ENCODE measurements at places on chromosomes 7 and 10. TPM values are rescaled to one million over a fixed set of nuclear protein-coding genes. Genes with fewer than 3 reads are reported as not detected.

- H3K27ac ChIP-seq = no peak overlapping the region
- no peaks in the 10 kb centered on the region for H3K27me3 ChIP-seq
- 0 out of 2 replicates have a peak, but pooled peaks cover under 1% of the 10 kb centered on the region for H3K4me1 ChIP-seq
- no peak overlapping the region for H3K4me3 ChIP-seq
- no peaks in the 10 kb centered on the region for H3K36me3 ChIP-seq
Observed at GRCh38 chr10:79393924-79394610, 46.8 kb downstream of the PPIF start.

DNA sequence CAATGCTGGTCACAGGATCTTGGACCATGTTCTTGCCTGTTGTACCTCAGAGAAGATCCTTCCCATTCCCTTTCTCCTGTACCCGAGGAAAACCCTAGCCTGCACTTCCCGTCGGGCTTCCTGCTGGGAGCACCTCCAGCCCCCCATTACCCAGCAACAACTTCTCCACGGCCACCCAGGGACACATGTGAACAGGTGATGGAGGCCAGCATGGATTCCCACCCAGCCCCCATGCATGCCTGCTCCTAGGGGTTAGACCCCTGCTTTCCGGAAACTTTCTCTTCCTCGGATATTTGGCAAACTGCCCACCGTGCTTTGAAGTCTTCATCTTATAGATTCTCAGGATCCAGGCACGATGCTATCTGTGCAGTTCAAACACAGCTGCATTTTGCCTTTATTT is 67.3 kb downstream of the CALML3 start:
- H3K4me1 ChIP-seq = no peaks in the 10 kb centered on the region
- no peak overlapping the region for H3K27ac ChIP-seq
- H3K36me3 ChIP-seq = no peaks in the 10 kb centered on the region

GRCh38 chr7:1431634-1432380 is 27.5 kb downstream of the MICALL2 start:
- no peaks in the 10 kb centered on the region for H3K27me3 ChIP-seq
- no peak overlapping the region for H3K4me3 ChIP-seq
- H3K27ac ChIP-seq = no peak overlapping the region

Gene MMD2
- not detected for total RNA-seq

GRCh38 chr10:43386981-43387677 is 15.7 kb downstream of the FXYD4 start:
- H3K4me3 ChIP-seq = no peak overlapping the region
- no peaks in the 10 kb centered on the region for H3K4me1 ChIP-seq
- DNase-seq = no peak
- H3K36me3 ChIP-seq = peaks cover 47% of the 10 kb centered on the region

Gene ZNF727
- total RNA-seq = not detected

- no peaks in the 10 kb centered on the region for H3K27me3 ChIP-seq
- H3K27ac ChIP-seq = no peak overlapping the region
- H3K4me3 ChIP-seq = no peak overlapping the region
- H3K36me3 ChIP-seq = no peaks in the 10 kb centered on the region
- DNase-seq = no peak
Observed at GRCh38 chr10:75544993-75545706, 113.7 kb downstream of the LRMDA start.

- H3K36me3 ChIP-seq = no peaks in the 10 kb centered on the region
- H3K27me3 ChIP-seq = no peaks in the 10 kb centered on the region
- H3K4me3 ChIP-seq = no peak overlapping the region
- DNase-seq = no peak
- H3K4me1 ChIP-seq = peaks cover 3% of the 10 kb centered on the region
Observed at GRCh38 chr7:6709808-6710207, 3.1 kb upstream of the ZNF12 start.

Gene EVX1
- not detected for total RNA-seq

Gene LIPF
- total RNA-seq = not detected

DNA sequence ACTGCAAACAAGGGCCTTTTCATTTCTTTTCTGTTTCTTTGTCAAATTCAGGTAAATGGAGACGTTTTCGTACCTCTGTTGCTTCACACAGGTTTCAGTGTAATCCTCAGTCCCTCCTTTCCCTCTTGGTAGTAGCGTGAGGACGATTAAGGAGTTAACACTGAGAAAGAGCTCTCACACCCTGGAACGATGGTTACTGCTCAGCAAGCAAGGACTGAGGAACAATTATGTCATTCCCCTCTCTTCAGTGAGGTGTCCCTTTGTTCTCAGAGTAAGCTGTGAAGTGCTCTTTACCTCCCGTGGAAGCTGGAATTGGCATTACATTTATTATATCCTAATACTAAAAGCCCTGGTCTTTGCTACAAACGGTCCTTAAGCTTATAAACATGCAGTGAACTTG is 95.9 kb downstream of the FANK1 start:
- H3K36me3 ChIP-seq = no peaks in the 10 kb centered on the region
- no peak for DNase-seq
- H3K27ac ChIP-seq = no peak overlapping the region
- H3K4me1 ChIP-seq = no peaks in the 10 kb centered on the region
- H3K4me3 ChIP-seq = no peak overlapping the region
- H3K27me3 ChIP-seq = no peaks in the 10 kb centered on the region

DNA sequence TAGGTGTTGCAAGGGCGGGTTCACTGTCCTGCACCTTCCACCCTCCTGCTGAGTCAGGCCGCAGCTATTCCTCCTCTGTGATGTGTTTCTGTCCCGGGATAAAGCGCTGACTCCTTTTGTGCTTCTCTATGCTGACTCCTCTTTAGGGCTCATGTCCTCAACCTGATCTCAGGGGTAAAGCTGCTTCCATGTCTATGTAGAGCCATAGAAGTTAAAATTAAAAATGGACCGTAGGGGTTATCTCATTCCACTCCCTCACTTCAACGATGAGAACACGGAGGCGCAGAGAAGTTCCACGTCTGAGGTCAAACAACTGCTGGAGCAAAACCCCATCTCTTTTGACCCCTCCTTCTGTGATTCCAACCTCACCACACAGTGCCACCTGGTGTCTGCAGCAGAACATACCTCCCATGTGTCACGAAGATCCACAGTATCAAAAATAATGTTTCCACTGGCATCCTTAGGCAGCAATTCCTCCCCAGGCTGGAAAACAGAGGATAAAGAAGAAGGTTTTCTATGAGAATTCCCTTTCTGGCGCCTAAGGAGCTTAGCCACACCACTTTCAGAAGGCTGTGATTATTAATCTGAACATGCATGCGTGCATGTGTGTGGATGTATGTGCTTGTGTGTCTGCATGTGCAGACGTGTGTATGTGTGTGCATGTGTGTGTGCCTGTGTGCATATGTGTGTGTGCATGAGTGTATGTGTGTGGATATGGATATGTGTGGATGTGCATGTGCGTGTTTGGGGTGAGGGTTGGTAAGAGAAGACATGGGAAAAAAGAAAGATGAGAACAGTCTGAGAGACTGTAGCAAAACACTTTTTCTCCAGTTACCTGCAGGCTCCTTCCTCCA is 81.2 kb upstream of the UCN3 start:
- no peaks in the 10 kb centered on the region for H3K36me3 ChIP-seq
- no peak for DNase-seq
- no peaks in the 10 kb centered on the region for H3K27me3 ChIP-seq
- no peak overlapping the region for H3K27ac ChIP-seq
- H3K4me3 ChIP-seq = no peak overlapping the region
- no peaks in the 10 kb centered on the region for H3K4me1 ChIP-seq

DNA sequence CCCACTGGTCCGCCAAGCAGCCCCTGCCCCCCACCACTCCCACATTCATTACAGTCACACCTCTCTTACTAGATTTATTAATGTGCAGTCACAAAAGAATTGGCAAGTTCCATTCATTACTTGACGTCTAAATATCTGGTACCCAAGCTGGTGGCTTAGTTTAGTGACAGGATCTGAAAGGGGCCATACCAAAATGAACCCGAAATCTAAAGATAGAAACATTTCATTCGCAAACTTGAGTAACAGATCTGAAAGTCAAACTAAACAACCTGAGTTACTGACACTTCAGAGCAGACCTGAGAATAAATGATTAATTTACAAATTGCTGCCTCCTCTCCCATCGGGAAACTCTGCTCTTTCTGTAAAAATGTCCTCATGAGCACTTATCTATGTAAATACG is 53.4 kb downstream of the TNS3 start:
- DNase-seq = no peak
- H3K4me1 ChIP-seq = no peaks in the 10 kb centered on the region
- H3K27me3 ChIP-seq = no peaks in the 10 kb centered on the region
- no peak overlapping the region for H3K27ac ChIP-seq
- H3K4me3 ChIP-seq = 0 out of 2 replicates have a peak overlapping the region, but pooled peaks have one; percentile 9
- H3K36me3 ChIP-seq = no peaks in the 10 kb centered on the region

- H3K27me3 ChIP-seq = peaks cover 10% of the 10 kb centered on the region
- peaks cover 4% of the 10 kb centered on the region for H3K4me1 ChIP-seq
- no peaks in the 10 kb centered on the region for H3K36me3 ChIP-seq
- DNase-seq = no peak
- H3K4me3 ChIP-seq = no peak overlapping the region
- no peak overlapping the region for H3K27ac ChIP-seq
Observed at GRCh38 chr10:110644598-110645462, 694 bp downstream of the RBM20 start.

DNA sequence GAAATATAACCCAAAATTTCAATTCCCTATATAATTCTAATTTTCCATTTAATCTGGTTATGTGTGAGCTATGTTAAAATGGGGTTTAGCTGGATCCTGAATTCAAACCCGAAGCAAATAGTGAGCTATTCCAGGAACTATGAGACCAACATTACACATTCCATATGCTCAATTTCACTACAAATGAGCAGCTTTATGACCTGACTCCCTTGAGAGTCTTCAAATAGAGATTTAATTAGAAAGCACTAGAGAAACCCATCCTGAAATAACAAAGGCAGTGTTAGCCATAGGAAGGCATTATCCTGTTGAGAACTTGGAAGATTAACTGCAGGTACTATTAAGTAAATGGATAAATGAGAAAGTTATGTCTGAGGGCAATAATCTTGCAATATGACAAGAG is 890.0 kb downstream of the GRM8 start:
- H3K4me1 ChIP-seq = no peaks in the 10 kb centered on the region
- DNase-seq = no peak
- no peak overlapping the region for H3K27ac ChIP-seq
- no peaks in the 10 kb centered on the region for H3K27me3 ChIP-seq
- no peak overlapping the region for H3K4me3 ChIP-seq

DNA sequence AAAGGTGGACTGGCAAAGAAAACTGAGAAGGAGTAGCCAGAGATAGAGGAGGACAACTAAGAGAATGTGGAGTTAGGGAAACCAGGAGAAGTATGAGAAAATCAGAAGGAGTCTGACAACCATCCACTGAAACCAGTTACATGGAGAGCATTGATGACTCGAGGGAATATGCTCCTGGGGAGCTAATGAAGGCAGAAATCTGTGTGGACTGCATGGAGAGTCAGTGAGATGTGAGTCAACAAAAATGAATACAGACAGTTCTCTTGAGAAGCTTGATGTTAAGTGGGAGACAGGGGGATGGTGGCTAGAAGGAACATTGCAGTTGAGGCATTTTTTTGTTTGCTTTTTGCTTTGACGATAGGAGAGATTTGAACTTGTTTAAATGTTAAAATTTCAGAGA is 34.3 kb upstream of the ZNF32 start:
- no peak overlapping the region for H3K4me3 ChIP-seq
- DNase-seq = no peak
- no peaks in the 10 kb centered on the region for H3K4me1 ChIP-seq

Gene OR2A5
- total RNA-seq = not detected

Gene HGF
- 1.2 TPM for total RNA-seq

Gene LLCFC1
- not detected for total RNA-seq

DNA sequence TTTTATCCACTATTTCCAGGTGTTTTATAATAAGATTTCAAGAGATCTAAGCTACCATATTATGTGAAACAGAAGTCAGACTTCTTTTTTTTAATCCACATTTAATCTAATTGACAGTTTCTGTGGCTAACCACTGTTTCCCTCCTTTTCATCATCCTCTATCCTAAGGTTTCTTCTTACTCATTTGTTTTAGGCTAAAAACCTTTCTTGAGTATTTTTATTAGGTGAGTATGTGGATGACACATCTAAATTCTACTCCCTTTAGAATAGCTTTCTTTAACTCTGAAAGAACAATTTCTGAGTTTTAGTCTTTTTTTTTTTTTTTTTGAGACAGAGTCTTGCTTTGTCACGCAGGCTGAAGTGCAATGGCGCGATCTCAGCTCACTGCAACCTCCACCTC is 62.7 kb downstream of the NPY start:
- no peak overlapping the region for H3K27ac ChIP-seq
- H3K36me3 ChIP-seq = no peaks in the 10 kb centered on the region
- DNase-seq = no peak
- H3K27me3 ChIP-seq = no peaks in the 10 kb centered on the region
- H3K4me3 ChIP-seq = no peak overlapping the region
- H3K4me1 ChIP-seq = no peaks in the 10 kb centered on the region

GRCh38 chr7:116229366-116229765 is 19.0 kb downstream of the TES start:
- peak overlapping the region; percentile 0 for H3K27ac ChIP-seq
- no peak for DNase-seq

DNA sequence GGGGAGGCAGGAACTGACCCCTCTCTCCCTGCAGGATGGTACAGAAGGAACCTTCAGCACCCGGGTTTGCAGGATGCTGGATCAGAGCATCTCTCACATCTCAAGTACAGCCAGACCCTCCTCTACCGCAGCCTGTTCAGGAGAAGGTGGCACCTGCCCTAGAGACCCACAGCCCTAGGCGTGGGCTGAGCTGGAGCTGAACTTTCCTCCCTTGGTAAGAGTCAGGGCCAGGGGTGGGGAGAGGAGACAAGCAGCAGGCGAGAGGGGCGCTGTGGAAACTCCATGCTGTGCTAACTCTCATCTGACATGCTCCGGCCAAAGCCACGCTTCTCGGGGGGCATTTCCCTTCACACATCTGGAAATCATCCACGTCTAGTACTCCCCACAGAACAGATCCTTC is 154.4 kb downstream of the DIP2C start:
- no peaks in the 10 kb centered on the region for H3K36me3 ChIP-seq
- peaks cover 3% of the 10 kb centered on the region for H3K27me3 ChIP-seq
- no peak for DNase-seq
- no peak overlapping the region for H3K4me3 ChIP-seq
- H3K4me1 ChIP-seq = no peaks in the 10 kb centered on the region

DNA sequence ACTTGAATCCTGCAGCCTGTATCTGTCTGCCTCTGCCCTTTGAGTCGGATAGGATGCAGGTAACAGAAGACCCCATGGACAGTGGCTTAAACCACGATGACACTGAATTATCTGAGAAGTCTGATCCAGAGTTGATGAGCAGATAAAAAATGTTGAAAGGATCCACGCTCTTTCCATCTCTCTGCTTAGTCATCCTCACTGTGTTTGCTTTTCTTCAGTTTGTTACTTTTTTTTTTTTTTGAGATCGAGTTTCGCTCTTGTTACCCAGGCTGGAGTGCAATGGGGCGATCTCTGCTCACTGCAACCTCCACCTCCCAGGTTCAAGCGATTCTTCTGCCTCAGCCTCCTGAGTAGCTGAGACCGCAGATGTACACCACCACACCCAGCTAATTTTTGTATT is 36.9 kb upstream of the GOLGA7B start:
- no peak for DNase-seq
- H3K36me3 ChIP-seq = no peaks in the 10 kb centered on the region
- H3K27ac ChIP-seq = no peak overlapping the region
- no peaks in the 10 kb centered on the region for H3K4me1 ChIP-seq
- peaks cover 5% of the 10 kb centered on the region for H3K27me3 ChIP-seq

Gene C7orf57
- total RNA-seq = not detected

Gene RAB19
- total RNA-seq = 0.35 TPM

GRCh38 chr7:129780974-129781927 is 169.7 kb downstream of the NRF1 start:
- H3K4me1 ChIP-seq = peaks cover 21% of the 10 kb centered on the region
- H3K36me3 ChIP-seq = no peaks in the 10 kb centered on the region
- peak overlapping the region; percentile 74 for H3K4me3 ChIP-seq
- no peak overlapping the region for H3K27ac ChIP-seq
- H3K27me3 ChIP-seq = peaks cover 32% of the 10 kb centered on the region
